ENCODE measurements at places on chromosomes 1 and 21.

GRCh38 chr1:117049857-117050256, 10.3 kb upstream of the TTF2 start:
- no peak for DNase-seq

- DNase-seq: no peak
Observed at GRCh38 chr1:54461731-54462596, 55.8 kb upstream of the SSBP3 start.

DNA sequence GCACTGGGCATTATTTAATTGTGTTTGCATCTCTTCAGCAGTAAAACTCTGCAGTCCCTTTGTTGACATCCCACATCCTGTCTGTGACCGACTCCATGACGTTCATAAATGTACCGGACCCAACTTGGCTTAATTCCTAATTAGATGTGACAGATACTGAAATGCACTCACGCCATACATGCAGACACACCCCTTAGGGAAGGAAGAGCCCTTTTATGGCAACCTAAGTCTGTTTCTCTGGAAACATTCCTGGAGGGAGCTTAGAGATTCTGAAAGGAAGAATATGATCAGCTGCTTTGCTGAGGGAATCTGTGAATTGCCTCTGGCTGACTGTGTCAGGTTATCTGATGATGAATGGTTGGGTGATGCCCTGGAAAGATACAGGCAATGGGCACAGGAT, 33.4 kb downstream of the ADAMTS5 start:
- no peak for DNase-seq

DNA sequence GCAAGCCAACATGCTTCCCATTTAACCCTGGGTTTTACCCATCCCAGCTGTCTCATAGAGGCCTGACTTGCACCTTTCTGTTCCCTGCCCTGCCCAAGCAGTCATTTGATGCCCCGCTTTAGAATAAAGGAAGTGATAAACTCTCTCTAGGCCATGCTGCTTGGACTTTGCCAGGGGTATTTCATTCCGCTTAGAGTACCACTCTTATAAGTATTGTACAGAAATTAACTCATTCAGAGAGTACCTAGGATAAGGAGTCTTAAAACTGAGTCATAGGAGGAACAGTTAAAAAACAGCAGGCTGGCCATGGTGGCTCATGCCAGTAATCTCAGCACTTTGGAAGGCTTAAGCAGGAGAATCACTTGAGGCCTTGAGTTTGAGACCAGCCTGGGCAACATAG, 21.0 kb upstream of the LYST start:
- no peak for DNase-seq

- no peak for DNase-seq
Observed at GRCh38 chr1:211082824-211083223, 51.1 kb downstream of the KCNH1 start.

- DNase-seq: peak; percentile 30
Observed at GRCh38 chr21:29434081-29434480, 135.4 kb downstream of the BACH1 start.

DNA sequence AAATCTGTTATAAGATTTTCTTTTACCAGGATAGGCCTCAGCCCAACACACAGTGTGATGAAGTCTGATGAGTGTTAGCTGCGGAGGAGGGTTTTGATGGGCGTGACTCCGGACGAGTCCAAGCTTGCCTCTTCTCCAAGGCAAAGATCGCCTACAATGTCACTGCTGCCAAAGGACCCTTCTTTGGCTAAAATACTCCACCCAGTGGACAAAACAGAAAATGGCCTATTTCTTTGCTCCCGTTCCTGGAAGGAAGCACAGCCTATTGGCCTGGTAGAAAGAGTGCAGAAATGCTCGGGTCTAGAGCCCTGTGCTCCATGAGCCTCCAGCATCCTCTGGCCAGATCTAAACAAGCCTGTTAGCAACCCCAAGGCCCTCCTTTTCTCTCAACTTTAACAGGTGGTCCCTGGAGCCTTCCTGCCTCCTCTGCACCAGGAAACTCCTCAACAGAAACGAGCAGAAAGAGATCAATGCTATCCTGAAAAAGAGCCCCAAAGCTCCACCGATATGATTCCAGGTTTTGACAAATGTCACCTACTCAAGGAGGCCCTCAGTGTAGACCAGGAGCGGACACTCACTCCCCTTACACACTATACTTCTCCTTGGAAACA, 3.4 kb upstream of the CASQ2 start:
- DNase-seq: peak; percentile 11

DNA sequence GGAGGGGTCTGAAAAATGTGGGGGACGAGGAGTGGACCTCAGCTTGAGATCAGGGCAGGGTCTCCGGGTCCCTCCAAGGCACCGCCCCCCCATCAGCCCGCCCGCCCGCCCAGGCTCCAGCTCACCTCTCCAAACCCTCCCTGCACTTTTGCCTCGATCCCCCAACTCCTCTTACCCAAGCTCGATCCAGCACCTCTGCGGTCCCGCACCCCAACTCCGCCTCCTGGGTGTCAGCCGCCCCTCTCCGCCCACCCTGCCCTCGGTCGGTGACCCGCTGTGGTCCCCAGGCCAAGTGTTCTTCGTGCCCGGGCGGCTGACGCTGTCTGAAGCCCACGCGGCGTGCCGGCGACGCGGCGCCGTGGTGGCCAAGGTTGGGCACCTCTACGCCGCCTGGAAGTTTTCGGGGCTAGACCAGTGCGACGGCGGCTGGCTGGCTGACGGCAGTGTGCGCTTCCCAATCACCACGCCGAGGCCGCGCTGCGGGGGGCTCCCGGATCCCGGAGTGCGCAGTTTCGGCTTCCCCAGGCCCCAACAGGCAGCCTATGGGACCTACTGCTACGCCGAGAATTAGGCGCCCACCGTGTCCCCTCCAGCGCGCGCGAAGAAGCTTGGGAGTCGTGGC, 5.7 kb downstream of the HAPLN2 start:
- DNase-seq: no peak

- no peak for DNase-seq
Observed at GRCh38 chr1:111943846-111944749, 45.4 kb downstream of the KCND3 start.

DNA sequence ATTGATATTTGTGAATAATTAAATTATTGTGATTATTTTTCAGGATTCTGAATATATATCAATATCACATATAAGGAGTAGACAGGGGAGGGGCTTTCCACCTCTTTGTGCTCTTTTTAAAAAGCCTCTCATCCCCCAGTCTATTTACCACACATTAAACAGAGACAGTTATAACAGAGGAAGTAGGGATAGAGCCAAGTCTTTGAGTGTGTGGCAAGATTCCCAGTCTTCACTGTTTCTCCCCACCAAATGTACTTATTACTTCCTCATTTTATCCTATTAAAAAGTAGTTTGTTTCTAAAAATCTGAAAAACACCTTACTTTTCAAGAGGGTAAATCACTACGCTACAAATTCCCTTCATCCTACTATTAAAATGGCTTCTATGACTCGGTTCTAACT, 46.7 kb downstream of the EPS15 start:
- DNase-seq: no peak
